ENCODE measurements at places on chromosomes 2 and 18.
A peak's percentile ranks its signal among the peaks of the same experiment; 100 is the strongest.

DNA sequence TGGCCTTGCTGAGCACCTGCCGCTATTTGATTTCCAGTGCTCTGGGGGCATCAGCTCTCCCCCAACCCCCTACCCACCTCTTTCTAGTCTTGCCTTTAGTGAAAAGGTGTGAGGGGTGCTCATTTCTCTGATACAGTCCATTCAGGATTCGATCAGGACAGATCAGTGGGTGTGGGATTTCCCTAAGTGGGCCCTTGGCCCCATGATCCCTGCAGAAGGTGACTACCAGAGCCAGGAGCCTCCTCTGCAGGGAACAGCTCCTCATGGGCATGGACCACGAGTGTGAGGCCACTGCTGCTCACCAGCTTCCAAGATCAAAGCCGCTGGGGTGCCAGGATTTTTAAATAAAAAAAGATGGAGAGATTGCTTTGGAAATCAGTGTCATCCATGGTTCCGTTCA lies 835.2 kb upstream of the ID2 start:
- DNase-seq, result no peak

DNA sequence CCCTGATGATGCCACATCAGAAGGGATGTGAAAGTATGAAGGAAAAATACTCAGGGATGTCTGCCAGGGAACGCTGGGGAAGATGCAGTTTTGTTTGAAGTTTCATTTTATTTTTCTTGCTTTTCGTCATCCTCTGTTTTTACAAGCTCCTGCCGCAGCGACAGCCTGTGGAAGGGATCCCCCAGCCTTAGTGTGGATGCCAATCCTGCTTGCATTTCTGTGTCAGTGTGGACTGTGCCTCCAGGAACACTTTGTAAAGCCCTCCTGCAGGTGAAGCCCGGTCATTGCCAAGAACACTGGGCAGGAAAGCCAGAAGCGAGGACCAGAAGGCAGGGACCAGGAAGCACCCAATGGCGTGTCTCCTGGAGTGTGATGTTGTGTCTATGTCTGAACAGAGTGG lies 234.3 kb downstream of the SEPTIN10 start:
- DNase-seq, result no peak

DNA sequence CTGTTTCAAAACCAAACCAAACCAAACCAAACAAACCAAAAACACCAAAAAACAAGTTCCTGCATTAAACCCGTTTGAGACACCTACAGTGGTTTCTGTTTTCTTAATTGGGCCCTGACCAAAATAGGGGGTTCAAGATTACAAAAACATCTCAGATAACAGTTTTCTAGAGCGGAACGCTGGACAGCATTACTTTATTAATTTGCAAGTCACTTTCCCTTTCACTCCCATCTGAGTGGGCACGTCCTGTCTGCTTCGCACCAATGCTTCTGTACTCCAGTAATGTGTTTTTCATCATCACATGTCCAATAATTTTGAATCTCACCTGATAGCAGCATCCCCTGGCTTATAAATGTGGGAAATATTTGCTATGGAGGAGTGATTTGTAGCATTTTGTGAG lies 11.7 kb upstream of the MYO1B start:
- no peak for DNase-seq

- no peak for DNase-seq
Measured at GRCh38 chr2:173720306-173720705, 244.9 kb downstream of the SP3 start.

- DNase-seq, result no peak
Measured at GRCh38 chr2:51846796-51847195, 814.9 kb upstream of the NRXN1 start.

DNA sequence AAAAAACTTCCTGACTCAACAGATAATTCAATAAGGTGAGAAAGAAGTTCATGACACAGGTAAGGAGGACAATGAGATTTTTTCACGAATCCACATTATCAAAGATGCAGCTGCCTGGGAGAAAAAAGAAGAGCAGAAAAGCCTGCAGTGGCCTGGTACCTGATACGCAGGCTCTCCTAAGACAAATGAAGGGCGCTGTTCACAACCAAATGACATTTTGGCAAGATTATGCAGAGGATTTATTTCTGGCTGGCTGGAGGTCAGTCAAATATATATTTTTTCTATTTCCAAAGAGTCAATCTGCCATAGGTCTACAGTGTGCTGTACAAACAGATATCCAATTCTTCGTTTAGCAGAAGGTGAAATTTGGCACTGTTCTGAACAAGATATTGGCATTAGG lies 257.3 kb downstream of the STK39 start:
- no peak for DNase-seq

DNA sequence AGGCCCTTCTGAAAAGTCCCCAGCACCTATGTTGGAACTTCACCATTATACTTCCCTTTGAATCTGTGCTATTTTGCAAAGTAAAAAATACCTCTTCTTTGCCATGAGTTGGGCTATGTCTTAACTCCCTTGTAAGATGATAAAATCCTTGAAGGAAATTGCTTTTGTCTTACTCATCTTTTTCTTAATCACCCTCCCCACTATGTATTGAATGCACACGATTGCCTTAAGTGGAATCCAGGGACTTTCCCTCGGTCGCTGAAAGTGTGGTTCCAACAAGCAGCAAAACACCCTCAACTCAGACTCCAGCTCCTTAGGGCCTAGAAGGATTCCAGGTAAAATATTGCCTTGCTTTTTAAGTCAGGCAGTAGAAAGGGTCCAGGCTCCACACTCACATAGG lies 173.2 kb upstream of the ARL4C start:
- no peak for DNase-seq

- DNase-seq, result no peak
Measured at GRCh38 chr2:197079414-197079813, 152.9 kb upstream of the PGAP1 start.

GRCh38 chr18:36335476-36336279 lies 38.2 kb downstream of the FHOD3 start:
- no peak for DNase-seq

- DNase-seq, result no peak
Measured at GRCh38 chr2:33478968-33479731, 2.7 kb downstream of the RASGRP3 start.

DNA sequence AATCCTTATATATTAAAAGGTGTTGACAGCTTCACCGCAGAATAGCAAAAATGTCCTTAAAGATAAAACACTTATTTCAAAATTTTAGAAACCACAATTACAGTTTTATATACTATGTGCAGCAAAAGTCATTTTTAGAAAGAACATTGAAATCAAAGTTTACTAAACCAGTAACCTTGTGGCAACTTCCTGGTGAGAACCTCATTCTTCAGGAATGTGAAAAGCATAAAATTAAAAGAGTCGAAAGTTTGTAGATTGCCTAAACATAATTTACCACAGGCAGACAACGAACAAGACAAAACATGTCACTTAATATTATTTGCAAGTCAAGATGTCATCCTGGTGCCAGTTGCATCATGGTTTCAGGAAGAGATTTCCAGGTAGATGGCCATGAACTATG lies 108.3 kb upstream of the NRP2 start:
- DNase-seq, result no peak

DNA sequence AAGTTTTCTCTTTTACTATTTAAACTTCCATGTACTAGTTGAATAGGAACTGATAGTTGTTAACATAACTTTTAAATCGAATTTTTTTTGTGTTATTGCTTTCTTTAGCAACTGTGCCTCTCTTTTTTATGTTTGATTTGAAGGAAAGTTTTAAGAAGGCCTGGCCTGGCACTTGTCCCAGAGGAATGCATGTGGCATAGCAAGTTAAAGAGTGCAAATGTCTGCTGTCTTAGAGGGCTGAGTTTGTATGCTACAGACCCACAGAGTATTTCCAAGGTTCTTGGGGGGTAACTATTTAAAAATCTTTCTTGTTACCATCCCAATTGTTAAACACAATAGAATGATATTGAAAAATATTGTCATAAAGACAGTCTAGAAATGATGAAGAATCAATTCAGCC lies 47.0 kb downstream of the MTCL1 start:
- no peak for DNase-seq

DNA sequence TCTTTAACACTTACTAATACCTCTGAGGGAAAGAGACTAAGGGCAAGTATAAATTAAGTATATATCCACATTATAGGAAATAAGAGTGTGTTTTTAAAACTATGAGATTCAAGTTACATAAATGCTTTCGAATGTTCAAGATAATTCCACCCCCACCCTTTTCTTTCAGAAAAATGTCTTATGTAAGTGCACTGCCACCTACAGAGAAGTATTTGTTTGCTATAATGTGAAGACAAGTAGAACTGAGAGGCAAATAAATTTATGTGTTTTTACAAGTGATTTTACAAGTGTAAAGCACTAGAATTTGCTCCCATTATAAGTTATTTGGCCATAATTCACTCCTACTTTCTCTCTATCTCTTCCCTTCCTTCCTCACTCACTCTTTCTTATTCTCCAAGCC lies 99.9 kb upstream of the CRACDL start:
- no peak for DNase-seq

DNA sequence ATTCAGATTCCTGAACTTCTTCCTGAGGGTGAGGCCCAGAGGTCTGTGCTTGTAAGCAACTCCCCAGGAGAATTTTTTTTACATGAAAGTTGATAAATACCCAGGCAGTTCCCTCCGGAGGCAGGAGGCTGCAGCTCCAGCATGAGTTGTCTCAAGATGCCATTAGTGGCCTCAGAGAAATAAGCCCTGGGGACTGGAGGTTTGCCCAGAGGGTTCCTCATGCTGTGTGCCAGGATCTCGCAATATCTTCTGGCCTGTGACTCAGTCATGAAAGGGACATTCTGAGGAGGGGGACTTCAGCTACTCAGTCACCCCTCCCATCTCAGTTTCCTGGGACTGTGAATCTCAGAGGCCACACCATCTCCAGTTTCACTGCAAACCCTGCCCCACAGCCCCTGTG lies 49.9 kb downstream of the LYPD1 start:
- DNase-seq, result no peak

- DNase-seq, result peak; percentile 47
Measured at GRCh38 chr2:27356056-27356381, 545 bp downstream of the GTF3C2 start.

GRCh38 chr18:41906528-41907146 lies 48.4 kb upstream of the PIK3C3 start:
- peak; percentile 15 for DNase-seq

GRCh38 chr2:228282376-228282775 lies 100.9 kb upstream of the SPHKAP start:
- no peak for DNase-seq

DNA sequence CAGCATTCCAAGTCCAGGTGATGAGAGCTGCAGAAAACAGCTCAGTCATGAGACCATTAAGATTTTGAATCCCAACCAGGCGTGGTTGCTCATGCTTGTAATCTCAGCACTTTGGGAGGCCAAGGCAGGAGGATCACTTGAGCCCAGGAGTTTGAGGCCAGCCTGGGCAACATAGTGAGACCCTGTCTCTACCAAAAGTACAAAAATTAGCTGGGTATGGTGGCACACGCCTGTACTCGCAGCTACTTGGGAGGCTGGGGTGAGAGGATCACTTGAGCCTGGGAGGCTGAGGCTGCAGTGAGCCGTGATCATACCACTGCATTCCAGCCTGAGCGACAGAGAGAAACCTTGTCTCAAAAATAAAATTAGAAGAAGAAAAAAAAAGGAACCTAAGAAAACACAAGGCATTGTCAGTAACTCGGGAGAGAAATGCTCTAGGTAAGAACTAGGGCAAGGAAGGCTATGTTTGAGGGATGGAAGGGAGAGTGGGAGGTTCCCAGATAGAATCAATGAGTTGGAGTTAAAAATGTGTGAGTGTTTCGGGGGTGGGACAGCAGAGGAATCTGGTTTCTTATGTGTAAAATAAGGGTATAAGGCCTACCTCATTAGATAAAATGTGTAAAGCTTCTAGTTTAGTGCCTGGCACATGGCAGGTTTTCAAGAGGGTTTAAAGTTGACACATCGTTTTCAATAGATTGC lies 23.3 kb upstream of the MTA3 start:
- DNase-seq, result no peak

GRCh38 chr2:178415979-178416378 lies 35.0 kb downstream of the PRKRA start:
- DNase-seq, result no peak

GRCh38 chr2:12456293-12457106 lies 260.2 kb upstream of the TRIB2 start:
- DNase-seq, result no peak

DNA sequence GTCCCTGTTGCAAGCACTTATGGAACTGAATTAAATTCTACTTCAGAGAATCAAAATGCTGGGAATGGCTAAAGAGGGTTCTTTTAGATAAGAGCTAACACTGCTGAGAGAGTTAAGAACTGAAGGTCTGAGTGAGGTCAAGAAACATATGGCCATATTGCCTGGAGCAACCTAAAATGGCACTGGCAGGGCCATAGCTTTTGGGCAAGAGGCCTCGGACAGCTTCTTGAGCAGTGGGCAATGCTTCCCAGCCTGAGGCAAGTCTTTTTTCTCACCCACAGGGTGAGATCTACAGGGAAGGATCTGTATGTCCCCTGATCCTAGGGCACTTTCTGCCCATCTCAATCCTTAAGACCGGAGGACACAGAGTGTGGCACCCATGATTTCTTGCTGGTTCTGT lies 244.6 kb upstream of the NT5C1B start:
- DNase-seq, result no peak

GRCh38 chr2:68971591-68972231 lies 2.7 kb upstream of the GKN1 start:
- DNase-seq, result no peak

DNA sequence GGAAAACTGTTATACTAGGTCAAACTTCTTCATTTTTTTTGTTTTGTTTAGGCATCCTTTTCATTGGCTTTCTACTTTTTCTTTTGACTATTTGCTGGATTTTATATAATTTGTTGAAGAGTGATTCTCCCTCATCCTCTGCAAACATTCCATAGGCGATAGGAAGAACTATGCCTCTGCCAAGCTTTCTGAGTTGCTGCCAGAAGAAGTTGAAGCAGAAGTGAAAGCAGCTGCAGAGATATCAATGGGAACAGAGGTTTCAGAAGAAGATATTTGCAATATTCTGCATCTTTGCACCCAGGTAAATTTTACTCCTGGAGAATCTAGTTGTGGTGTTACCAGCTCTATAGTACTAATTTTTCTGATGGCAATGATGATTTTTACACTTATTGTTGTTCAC lies 25.4 kb downstream of the NOP58 start:
- DNase-seq, result no peak

DNA sequence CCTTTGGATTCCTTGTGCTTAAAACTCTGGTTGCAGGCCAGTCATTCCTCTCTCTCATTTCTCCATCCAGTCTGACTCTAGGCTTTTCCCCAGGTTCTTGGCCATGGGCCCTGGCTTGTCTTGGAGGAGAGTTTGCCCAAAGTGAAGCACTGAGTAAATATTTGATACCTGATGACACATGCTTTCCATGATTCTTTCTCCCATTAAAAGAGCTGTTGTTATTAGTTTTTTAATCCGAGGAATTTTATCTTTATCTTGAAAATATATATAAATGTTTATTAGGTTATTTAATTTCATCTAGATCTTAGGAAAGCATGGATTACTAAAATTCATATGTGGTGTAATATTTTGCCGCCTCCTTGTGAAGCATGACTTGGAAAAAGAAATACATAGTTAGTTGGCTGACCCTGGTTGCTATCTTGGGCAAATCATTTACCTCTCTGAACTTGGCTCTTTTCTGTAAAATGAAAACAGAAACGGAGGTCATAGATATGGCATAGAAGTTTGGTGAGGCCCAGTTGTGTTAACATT lies 650.1 kb downstream of the SLC4A3 start:
- no peak for DNase-seq

GRCh38 chr2:11112870-11113428 lies 42.3 kb upstream of the SLC66A3 start:
- no peak for DNase-seq

Data from NCI-H774 (cell line).